ENCODE measurements at places on chromosomes 5 and 9.
A peak's percentile ranks its signal among the peaks of the same experiment; 100 is the strongest.

DNA sequence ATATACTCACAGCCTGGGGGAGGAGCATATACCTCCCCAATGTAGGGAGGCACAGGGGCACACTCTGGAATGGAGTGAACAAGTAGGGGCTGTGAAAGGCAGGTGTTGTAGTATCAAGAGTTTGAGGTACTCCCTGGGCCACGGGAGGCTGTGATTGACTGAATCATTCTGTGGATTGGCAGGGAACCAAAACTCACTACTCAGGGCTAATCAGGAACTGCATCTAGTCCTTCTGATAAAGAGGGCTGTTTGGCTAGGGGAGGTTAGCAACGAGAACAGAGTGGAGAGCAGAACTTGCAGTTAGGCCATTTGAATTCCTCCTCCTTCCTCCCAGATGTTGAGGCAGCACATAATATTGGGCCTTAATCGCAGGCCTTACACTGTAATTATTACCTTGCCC, 369.2 kb upstream of the MPDZ start:
- no peak overlapping the region for H3K4me3 ChIP-seq
- H3K4me1 ChIP-seq: no peaks in the 10 kb centered on the region
- no peak for DNase-seq
- no peak overlapping the region for H3K27ac ChIP-seq
- H3K36me3 ChIP-seq: no peaks in the 10 kb centered on the region

GRCh38 chr5:10064546-10065195, 185.0 kb downstream of the ATPSCKMT start:
- H3K27me3 ChIP-seq: peaks cover 13% of the 10 kb centered on the region
- H3K4me1 ChIP-seq: no peaks in the 10 kb centered on the region
- no peaks in the 10 kb centered on the region for H3K36me3 ChIP-seq
- H3K4me3 ChIP-seq: no peak overlapping the region
- DNase-seq: no peak
- no peak overlapping the region for H3K27ac ChIP-seq

- H3K36me3 ChIP-seq: no peaks in the 10 kb centered on the region
- no peak overlapping the region for H3K27ac ChIP-seq
- no peaks in the 10 kb centered on the region for H3K4me1 ChIP-seq
- H3K27me3 ChIP-seq: no peaks in the 10 kb centered on the region
Observed at GRCh38 chr5:140420665-140421361, 19.2 kb downstream of the ANKHD1 start.

GRCh38 chr5:126373375-126374108, 49.7 kb upstream of the GRAMD2B start:
- H3K27ac ChIP-seq: no peak overlapping the region
- no peaks in the 10 kb centered on the region for H3K36me3 ChIP-seq
- no peak for DNase-seq

DNA sequence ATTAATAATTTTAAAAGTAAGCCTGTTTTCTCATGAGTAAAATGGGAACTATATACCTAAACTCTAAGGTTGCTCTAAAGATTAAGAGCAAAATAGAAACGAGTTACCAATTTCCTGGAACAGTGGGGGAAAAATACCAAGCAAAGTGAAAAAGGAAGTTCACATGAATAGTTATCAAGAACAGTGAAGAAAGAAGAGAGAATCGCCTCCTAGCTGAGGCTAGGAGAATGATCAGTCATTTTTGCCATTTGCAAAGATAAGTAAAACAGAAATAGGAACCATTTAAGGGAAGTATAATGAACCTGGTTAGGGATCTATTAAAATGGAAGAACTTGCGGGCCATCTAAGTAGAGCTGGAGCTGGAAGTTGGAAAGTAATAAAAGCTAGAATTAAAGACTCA, 50.7 kb downstream of the P4HA2 start:
- no peak overlapping the region for H3K27ac ChIP-seq
- no peaks in the 10 kb centered on the region for H3K36me3 ChIP-seq
- H3K4me3 ChIP-seq: no peak overlapping the region
- peaks cover 2% of the 10 kb centered on the region for H3K4me1 ChIP-seq

DNA sequence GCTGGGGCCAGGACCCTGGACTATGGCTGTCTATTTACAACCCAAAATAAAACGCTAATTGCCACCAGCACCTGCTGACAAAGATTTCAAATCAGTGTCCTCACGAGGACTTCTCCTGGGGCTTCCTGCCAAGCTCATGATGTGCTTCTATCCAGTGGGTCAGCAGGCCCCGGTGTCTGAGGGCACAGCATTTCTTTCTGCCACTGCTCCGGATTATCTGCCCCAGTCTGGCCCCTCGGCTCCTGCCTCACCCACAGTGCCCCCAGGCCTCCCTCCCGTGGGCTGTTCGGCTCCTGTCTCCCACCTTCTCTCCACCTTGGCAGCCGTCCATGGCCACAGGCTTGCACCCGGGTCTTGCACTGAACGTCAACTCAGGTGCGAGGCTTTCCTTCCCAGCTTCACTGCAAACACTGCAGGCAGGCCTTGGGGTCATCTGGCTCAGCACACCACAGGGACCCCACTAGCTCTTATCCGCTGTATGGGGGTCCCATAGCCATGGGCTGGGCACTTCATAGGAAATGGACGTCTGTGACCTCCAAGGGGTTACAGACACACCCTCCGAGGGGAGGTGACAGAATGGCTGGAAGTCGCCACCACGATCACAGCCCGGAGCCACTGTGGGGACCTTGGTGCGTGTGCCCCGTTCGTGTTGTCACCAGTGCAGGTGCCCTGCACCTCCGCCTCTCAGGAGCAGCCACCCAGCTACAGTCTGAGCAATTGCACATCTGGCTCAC, 43.8 kb upstream of the FCN1 start:
- H3K4me1 ChIP-seq: no peaks in the 10 kb centered on the region
- H3K27ac ChIP-seq: no peak overlapping the region
- no peaks in the 10 kb centered on the region for H3K36me3 ChIP-seq
- H3K27me3 ChIP-seq: peaks cover 3% of the 10 kb centered on the region
- no peak for DNase-seq
- H3K4me3 ChIP-seq: no peak overlapping the region

DNA sequence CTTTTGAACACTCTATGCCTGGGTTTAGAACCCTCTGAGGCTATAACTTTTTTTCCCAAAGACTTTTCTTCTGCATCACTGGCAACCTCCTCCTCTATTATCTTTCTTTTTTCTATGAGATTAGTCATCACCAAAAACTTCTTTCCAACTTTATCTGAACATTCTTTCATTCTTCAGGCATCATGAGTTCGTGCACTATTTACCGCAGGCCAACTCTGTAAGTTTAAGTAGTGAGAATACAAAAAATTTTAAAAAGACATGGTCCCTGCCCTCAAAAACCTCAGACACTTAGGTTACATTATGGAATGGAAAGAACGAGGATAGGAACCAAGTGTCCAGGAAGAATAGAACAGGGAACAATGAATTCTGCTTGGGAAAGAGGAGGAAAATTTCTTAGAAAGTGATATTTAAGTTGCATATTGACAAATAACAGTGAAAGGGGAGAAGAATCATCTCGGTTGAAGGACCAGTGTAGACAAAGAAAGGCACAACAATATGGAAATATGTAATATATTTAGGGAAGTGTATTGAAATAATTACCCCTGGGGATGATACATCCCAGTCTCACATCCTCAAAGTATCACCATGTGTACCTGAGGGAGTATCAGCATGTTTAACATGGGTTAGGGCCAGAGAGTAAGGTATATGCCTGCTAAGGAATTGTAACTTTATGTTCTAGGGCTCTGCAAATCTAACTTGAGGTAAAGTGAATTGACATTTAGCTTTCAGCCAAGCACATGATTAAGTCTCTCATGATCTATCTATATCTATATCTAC, 196.5 kb upstream of the NREP start:
- no peak overlapping the region for H3K4me3 ChIP-seq
- peak; percentile 93 for DNase-seq
- H3K27ac ChIP-seq: peak overlapping the region; percentile 56
- no peaks in the 10 kb centered on the region for H3K36me3 ChIP-seq
- peaks cover 9% of the 10 kb centered on the region for H3K4me1 ChIP-seq
- no peaks in the 10 kb centered on the region for H3K27me3 ChIP-seq

DNA sequence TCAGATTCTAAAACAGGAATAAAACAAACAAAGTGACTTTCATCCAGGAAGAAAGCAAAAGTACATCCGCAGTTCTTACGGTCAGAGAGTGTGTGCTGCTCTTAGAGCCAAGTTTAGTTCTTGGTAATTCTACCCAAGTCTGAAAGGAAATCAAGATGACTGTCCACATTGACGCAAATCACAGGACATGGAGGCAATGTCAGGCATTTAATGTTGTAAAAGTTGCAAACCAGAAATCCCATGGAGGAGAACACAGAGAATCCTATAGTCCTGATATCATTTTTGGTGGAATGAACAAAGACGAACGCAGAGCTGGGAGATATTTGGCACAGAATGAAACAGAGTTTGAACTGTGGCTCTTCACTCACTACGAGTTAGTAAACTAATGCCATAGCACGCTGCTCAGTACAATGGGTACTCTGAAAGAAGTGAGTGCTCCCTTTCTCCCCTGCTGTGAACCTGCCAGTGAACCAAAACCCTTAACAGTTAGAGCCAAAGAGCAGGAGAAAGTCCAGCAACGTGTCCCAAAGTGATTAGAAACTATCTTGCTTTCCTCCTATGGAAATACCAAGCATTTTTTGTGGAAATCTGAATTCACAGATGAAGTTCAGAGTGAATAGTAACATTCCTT, 74.3 kb downstream of the MUSK start:
- H3K4me3 ChIP-seq: peak overlapping the region; percentile 40
- H3K27me3 ChIP-seq: no peaks in the 10 kb centered on the region
- no peaks in the 10 kb centered on the region for H3K36me3 ChIP-seq
- H3K4me1 ChIP-seq: peaks cover 14% of the 10 kb centered on the region

GRCh38 chr5:61519728-61520277, 187.7 kb downstream of the ZSWIM6 start:
- no peak for DNase-seq
- H3K4me3 ChIP-seq: no peak overlapping the region

DNA sequence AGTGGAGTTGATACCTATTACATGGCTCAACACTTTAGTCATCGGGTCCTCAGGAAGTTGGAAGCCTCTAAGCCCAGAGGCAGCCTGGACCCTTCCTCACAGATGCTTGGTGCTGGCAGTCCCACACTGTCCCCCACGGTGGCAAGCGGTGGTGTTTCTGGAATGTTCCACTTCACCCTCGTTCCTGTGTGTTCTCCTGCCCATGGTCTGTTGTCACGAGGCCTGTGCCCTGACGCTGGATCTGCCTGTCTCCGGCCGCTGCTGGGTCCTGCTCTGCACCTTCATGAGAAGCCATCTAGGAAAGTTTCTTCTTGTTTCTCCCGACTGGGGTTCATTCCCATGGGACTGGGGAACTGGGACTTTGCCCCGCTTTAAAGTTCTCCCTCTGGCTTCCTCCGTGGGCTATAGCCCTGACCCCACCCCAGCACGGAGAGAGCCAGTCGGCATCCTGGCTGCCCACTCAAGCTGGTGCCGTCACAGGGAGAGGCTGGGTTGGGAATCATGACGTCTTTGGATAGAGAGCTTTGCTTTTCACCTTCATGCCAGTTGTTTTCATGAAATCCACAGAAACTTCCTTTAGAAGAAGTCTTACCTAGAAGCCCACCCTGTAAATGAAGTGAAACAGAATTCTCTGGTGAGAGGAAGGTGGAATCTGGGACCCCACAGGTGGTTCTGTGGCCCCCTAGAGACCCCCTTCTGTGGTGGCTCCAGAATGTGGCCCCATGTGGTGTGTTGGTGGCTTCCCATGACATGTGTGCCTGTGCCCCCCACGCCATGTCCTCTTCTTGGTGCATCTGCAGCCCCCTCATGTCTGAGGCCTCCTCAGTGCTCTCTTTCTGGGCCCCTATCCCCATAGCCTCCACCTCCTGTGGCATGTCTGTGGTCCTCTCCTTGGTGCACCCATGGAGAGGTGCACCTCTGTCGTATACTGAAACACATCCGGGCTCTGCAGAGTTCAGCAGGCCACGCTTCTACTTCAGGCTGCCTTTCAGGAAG, 43.8 kb downstream of the TRIP13 start:
- no peak overlapping the region for H3K27ac ChIP-seq
- DNase-seq: no peak
- no peak overlapping the region for H3K4me3 ChIP-seq
- H3K4me1 ChIP-seq: peaks cover 7% of the 10 kb centered on the region
- no peaks in the 10 kb centered on the region for H3K36me3 ChIP-seq

- H3K27me3 ChIP-seq: no peaks in the 10 kb centered on the region
- peak; percentile 92 for DNase-seq
- H3K4me1 ChIP-seq: peaks cover 21% of the 10 kb centered on the region
- H3K27ac ChIP-seq: no peak overlapping the region
- peaks cover 3% of the 10 kb centered on the region for H3K36me3 ChIP-seq
- H3K4me3 ChIP-seq: no peak overlapping the region
Observed at GRCh38 chr9:20355022-20355421, 267.3 kb downstream of the MLLT3 start.

DNA sequence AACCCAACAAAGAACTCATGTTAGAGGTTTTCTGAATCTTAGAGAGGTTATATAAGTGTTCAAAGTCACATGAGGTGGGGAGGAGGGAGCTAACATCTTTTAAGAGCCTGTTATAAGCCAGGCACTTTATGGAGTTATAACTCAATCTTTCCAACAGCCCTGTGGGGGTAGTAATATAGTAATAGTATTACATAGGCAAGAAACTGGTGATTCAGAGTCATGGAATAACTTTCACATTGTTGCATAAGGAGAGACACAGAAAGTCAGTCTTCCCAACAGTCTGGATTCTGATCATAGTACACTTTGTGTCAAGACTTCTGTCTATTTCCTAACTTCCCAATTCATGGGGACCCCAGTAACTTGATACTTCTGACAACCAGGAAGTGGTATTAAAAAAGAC, 89.2 kb downstream of the ACER2 start:
- peaks cover 16% of the 10 kb centered on the region for H3K27me3 ChIP-seq
- no peaks in the 10 kb centered on the region for H3K4me1 ChIP-seq
- no peak overlapping the region for H3K27ac ChIP-seq

DNA sequence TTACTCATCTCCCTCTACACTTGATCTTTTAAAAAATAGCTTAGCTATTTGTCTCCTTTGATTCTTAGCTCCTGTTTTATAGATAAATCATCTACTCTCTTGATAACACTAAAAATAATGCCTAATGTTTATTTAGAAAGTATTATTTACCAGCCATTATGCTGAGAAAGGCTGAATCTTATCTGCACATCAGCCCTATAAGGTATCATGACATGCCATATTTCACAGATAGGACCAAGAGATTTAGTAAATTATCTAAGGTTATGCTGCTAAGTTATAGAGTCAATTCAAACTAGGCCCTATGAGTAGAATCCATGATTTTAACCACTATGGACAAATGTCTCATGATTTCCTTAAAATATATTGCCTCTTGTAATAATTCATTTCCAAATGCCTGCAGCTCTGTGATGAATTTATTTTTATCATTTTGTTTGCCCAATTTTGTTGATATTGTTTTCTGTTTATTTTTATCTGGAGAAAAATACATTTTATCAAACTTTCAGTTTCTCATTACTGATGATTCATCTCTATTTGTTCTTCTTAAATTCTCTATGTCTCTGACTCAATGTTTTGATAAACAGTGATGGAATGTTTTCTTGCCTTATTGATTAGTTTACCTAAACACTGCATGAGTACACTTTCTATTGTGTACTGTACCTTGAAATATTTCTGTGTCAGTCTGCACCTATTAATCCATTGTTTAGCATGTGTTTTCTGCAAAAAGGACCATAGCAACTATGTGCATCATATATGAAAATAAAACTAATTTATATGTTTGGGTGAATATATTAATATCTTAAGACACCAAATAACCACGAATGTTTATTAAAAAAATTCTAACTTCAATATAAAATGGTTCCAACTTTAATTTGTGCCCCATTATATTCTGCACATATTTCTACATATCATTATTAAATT, 300.8 kb downstream of the CDH9 start:
- DNase-seq: no peak
- no peaks in the 10 kb centered on the region for H3K4me1 ChIP-seq
- no peak overlapping the region for H3K27ac ChIP-seq
- no peak overlapping the region for H3K4me3 ChIP-seq
- H3K36me3 ChIP-seq: no peaks in the 10 kb centered on the region
- no peaks in the 10 kb centered on the region for H3K27me3 ChIP-seq

Measured in IMR-90 (cell line).